ENCODE measurements at places on chromosomes 5 and 9. TPM values are rescaled to one million over a fixed set of nuclear protein-coding genes. Genes with fewer than 3 reads are reported as not detected.

The TPPP gene
- 2.7 TPM for total RNA-seq

The TNC gene
- 0.30 TPM for total RNA-seq

The FAM221B gene
- 0.19 TPM for total RNA-seq

The PCDHB11 gene
- total RNA-seq, result 3.6 TPM

The PFN3 gene
- total RNA-seq, result not detected

The PKD2L2 gene
- not detected for total RNA-seq

The NR5A1 gene
- 0.35 TPM for total RNA-seq

The GABRP gene
- not detected for total RNA-seq

The TMEM232 gene
- 3.0 TPM for total RNA-seq

The RBM18 gene
- total RNA-seq, result 20.7 TPM

The FANCG gene
- 126 TPM for total RNA-seq

The SURF6 gene
- 23.9 TPM for total RNA-seq

The BBLN gene
- total RNA-seq, result 82.5 TPM

DNA sequence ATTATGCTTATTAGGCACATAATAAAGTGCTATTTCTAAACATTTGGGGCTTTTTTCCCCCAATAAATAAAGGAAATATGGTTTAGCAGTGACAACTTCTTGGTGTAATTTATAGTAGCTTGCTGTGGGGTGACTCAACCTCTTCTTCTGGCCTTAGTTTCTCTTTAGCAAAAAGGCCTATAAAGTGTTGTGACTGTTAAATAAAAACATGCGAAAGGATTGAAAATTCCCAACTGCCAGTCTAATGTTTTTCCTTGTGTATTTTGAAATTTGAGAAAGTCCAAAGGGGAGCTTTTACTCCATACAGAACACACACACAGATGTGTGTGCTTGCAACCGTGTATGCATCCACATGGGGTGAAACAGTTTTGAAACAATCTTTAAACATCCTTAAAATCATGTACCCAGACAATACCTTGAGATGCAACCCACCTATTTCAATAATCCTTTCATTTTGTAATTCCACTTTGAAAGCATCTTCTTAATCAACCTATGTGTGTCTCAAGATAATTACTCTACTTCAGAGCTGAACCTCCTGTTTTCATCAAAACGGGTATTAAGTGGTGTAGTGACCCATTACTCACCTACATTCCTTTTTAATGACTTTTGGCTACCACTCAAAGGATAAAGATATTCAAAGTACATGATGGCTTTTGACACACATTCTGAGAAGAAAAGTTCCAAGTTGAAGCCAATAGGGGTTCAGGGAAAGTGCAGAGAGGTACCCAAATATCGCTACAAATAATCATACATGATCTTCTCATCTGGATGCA, 123.8 kb downstream of the DROSHA start:
- no peak for DNase-seq

DNA sequence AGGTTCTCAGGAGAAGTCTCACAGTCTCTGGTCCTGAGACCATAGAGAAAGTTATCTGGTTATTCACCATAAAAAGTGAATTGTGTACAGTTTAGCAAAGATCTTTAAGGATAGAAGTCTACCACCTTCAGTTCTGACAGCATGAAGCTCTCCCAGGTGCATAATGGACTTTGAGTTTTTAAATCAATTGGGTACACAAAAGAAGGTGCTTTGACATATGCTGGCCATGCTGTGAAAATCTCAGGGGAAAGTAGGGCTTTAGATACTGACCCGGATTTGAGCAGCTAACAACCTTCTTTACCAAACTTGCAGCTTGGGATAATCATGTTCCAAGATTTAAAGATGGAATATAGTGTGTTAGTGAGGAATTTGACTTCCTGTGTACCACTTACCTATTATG, 264.2 kb downstream of the ZSWIM6 start:
- DNase-seq, result no peak

DNA sequence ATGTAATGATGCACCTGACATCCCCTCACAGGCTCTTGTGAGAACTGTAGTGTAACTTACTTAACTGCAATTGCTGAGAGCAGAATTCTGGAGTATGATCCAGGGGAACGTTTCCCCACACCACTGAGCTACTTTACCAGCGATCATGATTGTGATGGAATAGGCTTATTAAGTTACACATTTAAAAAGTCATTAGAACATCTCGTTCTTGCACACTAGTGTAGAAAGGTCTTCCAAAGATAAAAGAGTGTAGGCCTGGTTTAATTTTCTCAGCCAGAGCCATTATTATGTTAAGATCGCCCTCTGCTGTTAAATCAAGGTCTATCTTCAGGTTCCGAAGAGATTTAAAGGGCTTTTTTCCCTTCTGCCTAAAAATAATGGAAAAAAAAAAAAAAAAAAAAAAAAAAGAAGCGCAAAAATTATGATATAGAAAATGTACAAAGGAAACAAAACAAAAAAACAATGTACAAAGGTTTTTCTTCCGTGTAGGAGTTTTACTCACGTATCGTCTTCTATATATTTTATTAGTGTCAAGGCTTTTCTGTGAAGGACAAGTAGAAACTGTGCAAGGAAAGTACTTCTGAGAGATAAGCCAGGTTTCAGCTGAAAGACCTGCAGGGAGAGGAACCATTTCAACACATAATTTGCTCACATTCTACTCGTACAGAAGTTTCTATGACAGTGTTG, 18.6 kb upstream of the MOB3B start:
- no peak for DNase-seq

DNA sequence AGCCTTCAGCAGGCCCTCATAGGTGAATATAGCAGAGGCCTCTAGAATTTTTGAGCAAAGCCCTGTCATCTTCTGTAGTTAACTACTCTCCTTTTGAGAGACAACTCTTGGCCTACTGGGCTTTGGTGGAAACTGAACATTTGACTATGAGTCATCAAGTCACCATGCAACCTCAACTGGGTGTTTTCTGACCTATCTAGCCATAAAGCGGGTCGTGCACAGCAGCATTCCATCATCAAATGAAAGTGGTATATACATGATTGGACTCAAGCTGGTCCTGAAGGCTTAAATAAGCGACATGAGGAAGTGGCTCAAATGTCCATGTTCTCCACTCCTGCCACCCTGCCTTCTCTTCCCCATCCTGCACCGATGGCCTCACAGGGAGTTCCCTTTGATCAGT, 1115.5 kb downstream of the TAF11L14 start:
- no peak for DNase-seq

GRCh38 chr9:8871796-8872445, 1072.3 kb upstream of the DMAC1 start:
- DNase-seq, result no peak

GRCh38 chr5:125210242-125210947, 464.0 kb upstream of the ZNF608 start:
- DNase-seq, result no peak

DNA sequence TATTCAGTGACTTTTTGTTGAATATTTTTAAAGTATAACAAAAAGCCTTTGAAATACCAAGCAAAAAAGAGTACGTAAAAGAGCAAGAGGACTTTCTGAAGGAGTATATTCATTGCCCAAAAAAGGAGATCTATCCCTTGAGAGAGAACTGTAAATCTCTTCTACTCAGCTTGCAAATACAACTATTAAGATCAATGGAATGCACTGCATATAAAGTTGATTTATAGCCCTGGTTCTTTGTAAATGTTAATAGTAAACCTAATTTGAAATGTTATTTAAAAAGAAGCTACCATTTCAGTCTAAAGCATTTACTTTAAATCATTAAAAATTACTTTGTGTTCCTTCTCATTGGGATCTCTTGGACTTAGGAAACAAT, 168.1 kb downstream of the PDE4D start:
- DNase-seq, result no peak

- no peak for DNase-seq
These were observed 54.3 kb downstream of the NUP214 start for GRCh38 chr9:131179561-131180219.

DNA sequence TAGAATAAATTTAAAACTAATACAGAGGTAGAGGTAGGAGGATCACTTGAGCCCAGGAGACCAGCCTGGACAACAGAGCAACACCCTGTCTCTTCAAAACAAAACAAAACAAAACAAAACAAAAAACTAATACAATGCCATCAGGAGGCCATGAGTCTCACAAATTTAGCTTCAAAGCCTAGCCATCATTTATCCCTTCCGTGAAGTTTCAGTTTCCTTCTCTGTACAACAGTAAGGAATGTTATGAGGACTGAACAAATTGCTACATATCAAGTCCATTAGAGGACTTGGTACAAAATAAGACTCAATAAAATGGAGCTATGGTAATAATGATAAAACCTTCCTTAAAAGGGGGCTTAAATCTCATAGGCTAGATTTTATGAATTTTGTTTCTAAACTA, 60.8 kb downstream of the MAPKAP1 start:
- DNase-seq, result no peak

- DNase-seq, result no peak
These were observed 390.4 kb downstream of the EBF1 start for GRCh38 chr5:158709279-158709678.

DNA sequence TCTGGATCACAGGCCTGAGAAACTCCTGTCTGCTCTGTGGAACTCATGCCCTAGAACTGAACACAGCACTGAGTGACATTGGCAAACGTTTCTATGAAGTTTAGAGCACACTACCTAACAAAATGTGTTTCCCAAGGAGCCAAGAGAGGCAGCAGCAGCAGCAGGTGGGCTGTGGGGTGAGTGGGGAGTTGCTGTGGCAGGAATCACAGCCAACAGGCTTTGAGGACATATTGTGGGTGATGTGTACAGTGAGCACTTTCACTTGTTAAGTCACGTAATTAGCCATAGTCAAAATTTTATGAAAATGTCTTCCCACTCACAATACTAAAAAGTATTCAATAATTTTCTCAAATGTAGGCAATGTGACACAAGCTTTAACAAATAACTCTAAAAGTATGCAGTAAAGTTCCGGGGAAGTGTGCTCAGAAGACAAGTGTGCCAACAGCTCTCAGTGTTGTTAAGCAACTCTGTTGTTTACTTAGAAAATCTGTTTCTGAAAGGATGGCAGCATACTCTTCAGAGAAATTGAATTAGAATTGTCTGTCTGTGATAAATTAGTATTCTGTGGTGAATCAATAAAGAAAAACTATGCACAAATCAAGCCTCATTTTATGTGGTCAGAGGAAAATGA, 482.1 kb downstream of the SEMA5A start:
- no peak for DNase-seq

- DNase-seq, result no peak
These were observed 43.8 kb downstream of the LHFPL2 start for GRCh38 chr5:78604689-78605285.

- DNase-seq, result no peak
These were observed 188.2 kb downstream of the SLCO4C1 start for GRCh38 chr5:102107865-102108264.

DNA sequence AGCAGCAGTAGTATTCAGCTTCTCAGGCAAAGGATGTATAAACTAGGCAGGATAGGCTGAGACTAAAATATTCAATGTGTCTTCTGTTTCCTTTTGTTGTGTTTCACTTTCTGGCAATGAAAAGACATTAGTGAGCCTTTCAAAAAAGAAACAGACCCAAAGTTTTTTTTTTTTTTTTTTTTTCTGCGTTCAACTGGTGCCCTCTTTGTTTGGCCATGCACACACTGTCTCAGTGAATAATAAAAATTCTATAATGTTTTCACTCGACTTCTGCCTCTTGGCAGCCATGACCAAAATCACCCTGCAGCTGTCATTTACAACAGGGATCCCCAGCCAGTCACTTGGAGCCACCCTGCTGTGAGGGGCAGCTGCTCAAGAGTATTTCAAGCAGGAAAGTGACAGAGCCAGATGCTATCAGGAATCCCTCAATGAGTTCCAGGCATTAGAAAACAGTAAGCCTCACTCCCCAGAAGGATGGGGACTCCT, 44.0 kb upstream of the MAN2A1 start:
- DNase-seq, result peak; percentile 11

- DNase-seq, result no peak
These were observed 18.8 kb downstream of the FTMT start for GRCh38 chr5:121870489-121870888.

DNA sequence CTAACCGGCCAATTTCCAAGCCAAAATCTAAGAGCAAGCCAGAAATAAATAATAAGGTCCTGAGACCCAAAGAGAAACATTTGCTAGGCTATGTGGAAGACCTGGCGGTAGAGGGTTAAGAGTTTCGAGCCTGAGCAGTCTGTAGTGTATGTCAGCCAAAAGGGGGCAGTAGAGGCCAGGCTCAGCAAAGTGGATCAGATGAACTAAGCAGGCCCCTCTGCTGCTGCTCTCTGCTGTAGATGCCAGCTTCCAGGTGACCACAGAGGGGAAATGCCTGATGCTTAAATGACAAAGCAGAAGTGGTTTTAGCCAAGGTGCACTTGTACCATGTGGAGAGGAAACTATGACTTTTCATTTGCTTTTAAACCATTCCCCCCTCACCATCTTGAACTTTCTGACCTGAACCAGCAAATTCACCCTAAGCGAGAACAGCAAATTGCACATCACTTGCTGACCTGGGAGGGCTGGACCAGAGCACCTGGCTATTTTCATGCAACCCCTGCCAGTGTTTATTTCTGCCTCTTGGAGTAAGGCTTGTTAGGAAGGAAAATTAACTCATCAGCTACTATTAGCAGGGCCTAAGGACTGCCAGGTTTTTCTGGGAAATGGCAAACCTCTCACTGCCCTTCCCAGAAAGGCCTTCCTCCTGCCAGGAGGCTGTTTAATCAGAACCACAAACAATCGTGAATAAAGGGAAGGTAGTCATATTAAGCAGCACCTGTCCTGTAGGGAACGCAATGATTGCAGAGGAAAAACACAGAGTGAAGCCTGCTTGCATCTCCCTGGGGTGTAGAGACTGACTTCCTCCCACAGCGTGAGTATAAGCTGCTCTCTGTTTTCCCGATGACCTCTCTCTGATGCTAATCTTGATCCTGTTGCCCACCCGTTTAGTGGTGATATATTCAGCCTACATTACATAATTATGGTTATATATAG, 818.2 kb downstream of the TLR4 start:
- DNase-seq, result peak; percentile 49

GRCh38 chr5:145471026-145471425, 364.1 kb downstream of the PRELID2 start:
- DNase-seq, result no peak

DNA sequence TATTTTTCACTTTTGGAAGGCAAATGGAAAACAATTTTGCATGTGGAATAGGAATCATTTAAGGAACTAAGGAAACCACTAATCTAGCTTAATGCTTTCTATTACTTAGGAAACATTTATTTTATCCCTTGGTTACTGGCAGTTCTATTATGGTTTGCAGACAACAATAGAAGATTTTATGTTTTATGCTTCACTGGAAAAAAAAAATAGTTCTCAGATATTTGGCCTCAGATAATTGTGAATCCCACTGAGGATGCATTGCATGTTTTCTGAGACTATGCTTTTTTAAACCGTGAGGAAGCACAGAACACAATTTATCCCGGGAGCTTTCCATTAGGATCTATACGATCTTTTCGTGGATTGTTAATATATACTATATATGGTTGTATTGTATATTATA, 356.9 kb downstream of the CSNK1G3 start:
- no peak for DNase-seq

- no peak for DNase-seq
These were observed 46.1 kb upstream of the PPARGC1B start for GRCh38 chr5:149683964-149684363.
